ENCODE measurements at places on chromosomes 11 and 22.

- DNase-seq, result no peak
Observed at GRCh38 chr11:19597876-19598275, 114.8 kb upstream of the NAV2 start.

GRCh38 chr11:12377106-12377823 is at the start of gene PARVA:
Gene PARVA, plus strand, starts transcription at chr11:12377571. Its CDS starts 77 bp downstream, at chr11:12377648.
- peak; percentile 72 for DNase-seq

- DNase-seq, result no peak
Observed at GRCh38 chr11:10628508-10629236, 60.2 kb upstream of the LYVE1 start.

DNA sequence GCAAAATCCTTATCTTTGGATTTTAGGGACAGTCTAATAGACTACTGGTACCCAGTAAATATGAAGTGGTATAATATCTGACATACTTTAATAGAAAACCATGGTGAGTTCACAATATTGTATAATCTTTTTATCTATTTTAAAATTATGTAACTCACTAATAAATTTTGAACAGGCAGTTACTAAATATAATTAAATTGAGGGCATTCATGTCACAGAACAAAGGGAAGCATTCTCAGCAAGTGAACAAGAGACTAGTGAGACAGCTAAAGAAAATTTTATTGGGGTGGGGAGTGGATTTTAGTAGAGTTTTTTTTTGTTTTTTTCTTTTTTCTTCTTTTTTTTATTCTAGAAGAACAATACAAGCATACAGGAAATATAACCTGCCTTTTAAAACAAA is 55.0 kb downstream of the DNAJC24 start:
- DNase-seq, result no peak

- peak; percentile 85 for DNase-seq
Observed at GRCh38 chr22:50282361-50283155, 12.4 kb upstream of the MAPK11 start.

DNA sequence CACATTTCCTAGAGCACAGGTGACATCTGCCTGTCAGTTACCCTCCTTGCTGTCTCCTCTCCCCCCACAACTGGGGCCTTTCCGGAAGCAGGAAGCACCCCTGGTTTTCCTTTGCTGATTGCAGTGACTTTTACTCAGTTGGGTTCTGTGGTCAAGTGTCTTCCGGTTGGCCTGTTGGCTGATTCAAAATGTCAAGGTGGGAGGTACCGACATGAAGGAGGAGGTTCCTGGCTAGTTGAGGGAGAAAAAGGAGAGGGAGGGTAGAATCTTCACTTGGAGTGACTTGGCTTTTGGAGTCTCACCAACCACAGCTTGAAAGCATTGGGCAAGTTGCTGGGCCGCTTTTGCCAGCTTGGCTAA is 9.3 kb upstream of the ADAMTS15 start:
- DNase-seq, result no peak

DNA sequence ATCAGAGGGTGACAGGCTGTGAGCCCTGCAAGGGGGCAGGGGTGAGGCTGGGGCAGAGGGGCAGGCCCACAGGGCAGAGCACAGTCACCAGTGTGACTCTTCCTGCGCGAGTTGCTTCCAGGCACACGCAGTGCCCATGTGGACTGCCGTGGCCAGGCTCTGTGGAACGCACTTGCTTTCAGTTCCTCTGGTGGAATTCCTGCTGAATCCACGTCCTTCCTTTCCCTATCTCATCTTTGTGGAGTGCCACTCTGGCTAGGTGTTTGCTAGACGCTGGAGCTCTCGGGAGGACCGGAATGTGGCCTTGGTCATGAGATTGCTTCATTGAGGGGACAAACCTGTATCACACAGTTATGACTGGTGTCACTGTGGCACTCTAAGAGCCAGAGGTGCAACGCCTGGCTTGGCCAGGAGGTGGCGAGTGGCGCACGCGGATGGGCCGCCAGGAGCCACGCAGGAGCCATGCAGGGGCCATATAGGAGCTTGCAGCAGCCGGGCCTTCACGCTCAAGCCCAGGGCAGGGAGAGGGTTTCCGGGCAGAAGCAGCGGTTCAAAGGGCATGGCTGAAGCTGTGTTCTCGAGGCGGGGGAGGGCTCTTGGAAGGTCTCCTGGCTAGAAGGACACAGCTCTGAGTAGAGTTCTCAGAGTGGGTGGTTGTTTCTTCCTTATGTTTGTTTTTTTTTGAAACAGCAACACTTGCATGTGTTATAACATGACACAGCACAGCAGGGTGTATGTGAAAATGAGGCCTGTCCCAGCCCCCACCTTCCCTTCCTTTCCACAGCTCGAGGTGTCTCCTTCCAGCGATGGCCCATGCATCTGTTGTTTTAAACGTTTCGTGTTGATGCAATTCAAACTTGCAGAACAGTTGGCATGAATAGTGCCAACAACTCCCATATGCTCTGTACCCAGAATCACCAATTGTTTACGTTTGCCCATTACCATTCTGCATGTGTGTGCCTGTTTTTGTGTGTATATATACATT is 36.2 kb downstream of the TBC1D22A start:
- DNase-seq, result peak; percentile 70

DNA sequence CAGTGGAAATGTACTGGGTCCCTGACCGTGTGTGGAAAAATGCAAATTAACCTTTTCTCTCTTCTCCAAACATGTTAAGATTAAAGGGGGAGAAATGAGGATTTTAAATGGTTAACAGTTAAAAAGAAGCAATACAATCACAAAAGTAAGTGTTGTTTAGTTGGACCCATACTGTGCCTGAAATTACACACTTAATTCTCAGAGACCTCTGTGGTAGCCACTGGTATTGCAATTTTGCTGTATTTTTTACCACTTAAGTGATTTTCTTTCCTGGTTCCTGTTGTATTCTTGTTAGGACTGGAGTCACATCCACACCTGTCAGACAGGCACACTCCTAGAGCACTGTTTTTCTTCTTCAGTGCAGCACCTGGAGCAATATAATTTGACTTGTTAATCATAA is 179.6 kb upstream of the PDGFD start:
- no peak for DNase-seq

DNA sequence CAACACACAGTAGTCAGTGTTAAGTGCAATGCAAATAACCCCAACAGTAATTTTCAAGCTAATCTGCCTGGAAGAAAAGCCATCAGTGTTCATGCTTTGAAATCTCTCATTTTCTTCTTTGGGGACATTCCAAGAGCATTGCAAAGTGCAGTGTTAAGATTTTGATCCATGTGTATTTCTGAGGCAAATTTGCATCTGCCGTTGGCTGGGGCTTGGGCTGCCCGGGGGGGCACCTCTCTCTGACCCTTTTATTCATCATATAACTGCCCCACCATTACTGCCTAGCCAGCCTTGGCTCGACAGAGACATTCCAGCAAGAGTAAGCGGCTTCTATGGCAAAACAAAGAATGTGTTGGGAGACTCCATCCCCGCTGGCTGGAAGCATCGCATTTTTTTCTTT is 483.5 kb downstream of the BRD1 start:
- no peak for DNase-seq

- no peak for DNase-seq
Observed at GRCh38 chr11:69578167-69578566, 62.8 kb upstream of the CCND1 start.

DNA sequence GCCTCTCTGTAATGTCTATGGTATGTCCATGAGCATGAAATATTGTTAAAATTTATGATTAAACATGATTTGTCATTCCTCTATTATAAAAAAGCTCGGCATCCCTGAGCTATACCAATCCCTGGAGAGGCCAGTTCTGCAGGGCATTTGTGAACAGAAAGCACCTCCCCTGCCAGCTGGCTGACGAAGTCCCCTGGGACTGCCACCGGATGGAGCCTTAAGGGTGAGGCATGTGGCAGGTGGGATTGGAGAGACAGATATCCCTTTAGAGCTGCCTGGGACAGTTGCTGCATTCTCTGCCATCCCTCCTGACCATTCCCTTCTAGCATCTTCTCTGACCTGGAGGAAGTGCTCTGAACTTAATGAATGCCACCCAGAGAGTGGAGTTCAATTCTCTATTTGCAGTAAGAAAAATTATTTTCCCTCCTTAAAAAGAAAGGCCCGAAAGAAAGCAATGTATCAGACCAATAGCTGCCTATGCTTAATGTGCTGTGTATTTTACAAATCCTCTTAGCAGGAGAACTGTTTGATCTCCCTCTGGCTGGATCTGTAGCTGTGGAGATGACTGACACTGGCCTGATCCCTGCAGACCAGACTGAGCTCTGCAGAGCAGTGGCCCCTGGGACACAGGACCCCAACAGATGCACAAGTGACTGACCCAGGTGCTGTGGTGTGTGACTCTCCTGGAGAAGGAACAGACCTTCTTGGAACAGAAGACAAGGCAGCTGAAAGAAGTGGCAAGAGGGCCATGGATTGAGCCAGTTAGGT is 219.0 kb upstream of the NAV2 start:
- DNase-seq, result no peak

GRCh38 chr22:18056161-18056666 is 21.6 kb upstream of the PEX26 start:
- DNase-seq, result peak; percentile 58

DNA sequence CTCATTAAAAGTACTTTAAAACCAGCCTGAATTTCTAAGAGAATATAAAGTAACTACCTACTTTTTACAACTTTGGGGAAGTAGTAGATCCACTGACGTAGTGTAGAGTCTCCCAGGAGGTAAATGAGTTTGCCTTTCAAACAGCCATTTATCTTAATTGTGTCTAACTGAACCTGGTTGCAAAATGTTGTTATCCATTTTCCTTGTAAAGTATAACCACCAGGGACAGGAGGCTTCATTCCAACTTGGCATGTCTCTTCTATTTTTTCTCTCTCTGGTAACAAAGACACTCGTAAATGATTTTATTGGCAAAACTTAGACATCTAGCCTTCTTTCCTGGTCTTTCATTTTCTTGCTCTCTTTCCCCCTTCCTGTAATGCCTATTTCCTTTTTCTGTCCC is 36.9 kb downstream of the NXPE1 start:
- DNase-seq, result no peak

DNA sequence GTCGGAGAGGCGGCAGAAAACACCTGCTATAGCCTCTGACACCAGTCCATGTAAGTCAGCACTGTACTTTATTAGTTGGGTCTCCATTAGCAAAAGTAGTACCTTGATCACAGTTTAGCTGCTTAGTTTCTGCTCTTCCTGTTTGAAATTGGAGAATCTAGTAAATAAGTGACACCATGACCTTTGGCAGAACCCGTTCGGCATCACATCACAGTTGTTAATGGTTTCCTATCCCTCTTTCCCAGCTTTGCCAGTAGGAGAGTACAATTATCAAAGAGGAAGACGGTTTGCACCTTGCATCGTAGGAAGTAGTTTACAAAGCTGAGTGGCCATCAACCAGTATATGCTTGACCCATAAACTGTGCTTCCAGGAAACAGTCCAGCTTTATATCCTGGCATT is 101.8 kb downstream of the TRIM44 start:
- DNase-seq, result no peak

DNA sequence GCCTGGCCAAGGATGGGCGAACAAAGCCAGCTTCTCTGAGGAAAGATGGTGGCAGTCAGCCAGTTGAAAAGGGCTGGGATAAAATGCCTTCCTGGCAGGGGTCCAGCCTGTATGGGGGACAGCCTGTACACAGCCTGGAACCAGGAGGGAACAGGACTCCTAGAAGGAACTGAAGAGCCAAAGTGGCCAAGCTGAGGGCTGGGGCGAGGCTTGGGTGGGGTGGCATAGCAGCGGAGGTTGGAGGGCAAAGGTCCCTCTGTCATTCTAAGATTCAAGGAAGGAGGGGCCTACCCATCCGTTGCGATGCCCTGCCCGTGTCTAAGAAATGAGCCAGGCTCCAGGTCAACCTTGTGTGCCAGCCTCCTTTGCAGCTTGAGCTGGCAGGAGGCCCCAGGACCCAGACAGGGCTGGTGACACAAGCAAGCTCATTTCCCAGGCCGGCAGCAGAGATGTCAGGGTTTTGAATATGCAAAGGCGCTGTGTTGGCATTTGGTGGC is 22.6 kb downstream of the FADD start:
- no peak for DNase-seq

Data from HT1080 (cell line).